ENCODE measurements at places on chromosomes 13 and 19.

DNA sequence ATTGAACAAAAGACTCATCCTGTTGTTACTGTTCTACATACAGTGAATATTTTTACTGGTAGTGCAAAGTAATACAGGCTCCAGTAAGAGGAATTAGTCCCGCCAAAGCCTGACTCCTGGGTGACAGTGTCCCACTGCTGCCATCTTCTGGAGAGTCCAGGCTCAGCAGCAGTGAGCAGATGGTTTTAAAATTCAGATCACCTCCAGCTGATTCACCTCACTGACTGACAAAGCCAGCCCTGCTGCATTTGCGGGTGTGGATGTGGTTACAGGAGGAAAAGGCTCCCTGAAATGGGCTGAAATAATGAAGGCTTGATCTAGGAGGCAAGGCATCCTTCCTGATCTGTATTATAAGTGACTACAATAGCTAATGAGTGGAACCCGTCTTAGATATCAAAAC, 18.3 kb downstream of the PABPC3 start:
- peak; percentile 89 for DNase-seq

DNA sequence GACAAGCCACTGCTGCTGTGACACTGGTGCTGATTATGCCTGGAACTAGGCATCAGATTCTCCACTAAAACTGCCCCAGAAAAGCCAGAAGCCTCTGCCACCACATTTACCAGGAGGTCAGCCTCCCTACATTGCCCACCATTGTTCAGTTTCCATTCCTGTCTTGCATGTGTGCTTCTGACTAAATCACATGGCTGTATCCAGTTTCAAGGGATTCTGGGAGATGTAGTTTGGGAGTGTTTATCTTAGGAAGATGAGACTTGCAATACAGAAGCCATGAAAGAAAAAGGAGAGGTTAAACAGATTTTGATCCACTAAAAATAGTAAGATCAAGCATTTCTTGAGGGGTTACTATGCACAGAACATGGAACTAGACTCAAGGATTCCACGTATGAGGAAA, 40.7 kb upstream of the SERPINE3 start:
- DNase-seq = no peak

DNA sequence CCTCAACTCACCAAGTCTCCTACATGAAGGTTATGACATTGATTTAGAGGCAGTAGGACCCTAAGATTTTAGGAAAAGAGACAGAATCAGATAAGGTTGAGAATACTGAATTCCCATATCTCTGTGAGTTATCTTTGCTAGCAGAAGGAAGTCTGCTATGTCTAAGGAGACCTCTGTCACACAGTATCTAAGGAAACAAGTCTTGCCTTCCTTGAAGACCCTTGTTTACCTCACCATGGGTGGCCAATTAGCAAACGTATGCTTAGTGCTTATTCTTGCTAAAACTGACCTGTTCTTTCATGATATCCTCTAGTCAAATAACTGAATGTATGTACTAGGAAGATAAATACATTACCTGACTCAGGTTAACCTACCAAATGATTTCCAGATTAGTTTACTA, 855.4 kb upstream of the SLITRK1 start:
- DNase-seq = no peak

DNA sequence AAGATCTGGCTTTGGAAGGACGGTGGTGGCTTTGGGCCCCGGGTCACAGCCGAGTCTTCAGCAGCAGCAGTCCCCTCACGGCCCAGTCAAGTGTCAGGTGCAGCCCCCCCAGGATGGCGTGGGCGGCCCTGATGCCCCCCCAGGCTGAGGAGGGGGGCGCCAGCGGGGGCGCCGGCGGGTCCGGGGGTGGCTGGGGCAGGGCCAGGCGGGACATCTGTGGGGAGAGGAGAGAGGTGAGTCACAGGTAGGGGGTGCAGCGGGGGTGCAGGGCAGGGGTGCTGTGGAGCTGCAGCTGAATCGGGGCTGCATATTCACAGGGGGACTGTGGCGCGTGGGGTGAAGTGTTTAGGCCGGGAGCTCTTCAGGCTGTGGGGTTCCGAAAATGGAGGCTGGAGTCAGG, 2.9 kb upstream of the GARIN5B start:
- no peak for DNase-seq

DNA sequence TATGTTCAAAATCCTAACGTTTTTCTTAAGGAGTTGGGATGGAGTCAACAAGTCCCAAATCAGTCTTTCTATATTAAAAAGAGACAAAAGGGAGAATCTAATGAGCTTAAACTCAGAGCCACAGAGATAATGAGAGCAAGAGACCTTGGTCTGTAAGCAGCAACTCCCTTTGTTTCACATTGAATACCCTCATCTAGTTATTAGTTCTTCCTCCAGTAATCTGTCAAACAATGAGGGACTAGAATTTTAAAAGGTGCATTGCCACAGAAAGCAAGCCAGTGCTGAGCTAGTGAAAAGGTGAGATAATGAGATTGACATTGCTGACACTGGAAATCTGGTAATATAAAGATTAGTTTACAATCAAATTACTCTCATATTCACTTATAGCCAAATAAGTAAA, 718.6 kb downstream of the DACH1 start:
- peak; percentile 76 for DNase-seq
